Activated T-helper 1 cell treated with anti-CD3 and anti-CD28 coated beads, Interleukin-12 subunit alpha, Interleukin-12 subunit beta, Interleukin-2, Interleukin-4 antibody, amounts not matched to agents 30 ng/mL and 10 ng/mL and 1 ng/mL, durations not matched to agents 14 hours and 24 hours and 36 hours (primary cell): ENCODE measurements at places on chromosomes 3 and 15. TPM values are rescaled to one million over a fixed set of nuclear protein-coding genes. Genes with fewer than 3 reads are reported as not detected.

Gene CDHR4
- total RNA-seq = not detected in 2 replicates

Gene ALDH1A3
- total RNA-seq = not detected in 2 replicates

Gene GOLGA6B
- total RNA-seq = not detected in 2 replicates

Gene CAND2
- 0.29 TPM in 2 replicates for total RNA-seq

Gene NFKBIZ
- 72.4 and 79.7 TPM in 2 replicates for total RNA-seq

Gene SEMA7A
- total RNA-seq = 102 TPM in 2 replicates

Gene EHHADH
- total RNA-seq = 1.4 and 1.8 TPM in 2 replicates

Gene GTF2A2
- 189 and 197 TPM in 2 replicates for total RNA-seq

Gene ACVR2B
- total RNA-seq = 10.4 and 10.5 TPM in 2 replicates

Gene NEK10
- 0.54 and 0.57 TPM in 2 replicates for total RNA-seq

DNA sequence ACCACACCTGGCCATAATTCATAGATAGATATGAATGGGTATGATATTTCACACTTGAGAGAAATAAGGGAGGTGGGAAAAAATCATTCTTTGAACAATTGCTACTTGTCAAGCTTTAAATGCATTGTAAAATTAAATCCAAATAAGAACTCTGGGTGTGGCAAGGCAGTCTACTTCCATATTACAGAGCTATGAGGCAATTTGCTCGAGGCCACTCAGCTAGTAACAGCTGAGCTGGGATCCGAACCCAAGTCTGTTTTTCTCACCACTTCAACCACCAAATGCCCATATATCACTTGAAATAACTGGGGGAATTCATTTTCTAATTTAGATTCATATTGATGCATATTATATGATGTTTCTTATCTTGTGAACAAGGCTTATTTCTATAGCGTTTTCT, 482.2 kb upstream of the ADAMTS9 start:
- DNase-seq = no peak

GRCh38 chr15:57376696-57377477, 582 bp downstream of the CGNL1 start:
- DNase-seq = no peak

GRCh38 chr3:68819361-68819760, 113.0 kb downstream of the TAFA4 start:
- DNase-seq = no peak

DNA sequence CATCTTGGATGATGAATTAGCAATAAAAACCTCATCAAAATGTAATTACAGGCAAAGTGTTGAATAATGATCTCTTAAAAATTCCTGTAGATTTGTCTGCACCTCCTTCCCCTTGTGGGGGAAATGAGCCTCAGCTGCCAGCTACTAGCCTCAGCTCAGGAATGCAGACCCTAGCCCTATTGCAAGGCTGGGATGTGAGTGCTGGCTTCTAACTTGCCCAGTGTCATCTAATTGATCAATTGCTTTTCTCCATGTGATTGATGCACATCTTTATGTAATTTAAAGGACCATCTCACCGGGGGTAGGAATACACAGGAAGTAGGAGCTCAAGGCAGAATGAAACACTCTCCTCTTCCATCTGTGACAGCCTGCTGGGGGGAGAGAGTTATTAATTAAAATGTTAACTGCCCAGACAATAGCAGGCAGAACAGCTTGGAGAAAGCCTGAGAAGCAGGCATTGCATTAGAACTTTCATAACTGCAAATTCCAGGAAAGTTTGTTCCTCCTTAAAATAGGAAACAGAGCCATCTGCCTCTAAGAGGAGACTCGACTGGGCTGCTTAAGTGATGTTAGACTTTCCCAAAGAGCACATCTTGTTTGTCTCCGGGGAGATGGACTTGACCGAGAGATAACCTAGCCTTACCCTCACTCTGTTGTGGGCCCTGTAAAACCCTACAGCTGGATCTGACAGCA, 69.6 kb downstream of the LRTM1 start:
- no peak for DNase-seq

- no peak for DNase-seq
These were observed 19.1 kb upstream of the CD200R1L start for GRCh38 chr3:112865757-112866156.

DNA sequence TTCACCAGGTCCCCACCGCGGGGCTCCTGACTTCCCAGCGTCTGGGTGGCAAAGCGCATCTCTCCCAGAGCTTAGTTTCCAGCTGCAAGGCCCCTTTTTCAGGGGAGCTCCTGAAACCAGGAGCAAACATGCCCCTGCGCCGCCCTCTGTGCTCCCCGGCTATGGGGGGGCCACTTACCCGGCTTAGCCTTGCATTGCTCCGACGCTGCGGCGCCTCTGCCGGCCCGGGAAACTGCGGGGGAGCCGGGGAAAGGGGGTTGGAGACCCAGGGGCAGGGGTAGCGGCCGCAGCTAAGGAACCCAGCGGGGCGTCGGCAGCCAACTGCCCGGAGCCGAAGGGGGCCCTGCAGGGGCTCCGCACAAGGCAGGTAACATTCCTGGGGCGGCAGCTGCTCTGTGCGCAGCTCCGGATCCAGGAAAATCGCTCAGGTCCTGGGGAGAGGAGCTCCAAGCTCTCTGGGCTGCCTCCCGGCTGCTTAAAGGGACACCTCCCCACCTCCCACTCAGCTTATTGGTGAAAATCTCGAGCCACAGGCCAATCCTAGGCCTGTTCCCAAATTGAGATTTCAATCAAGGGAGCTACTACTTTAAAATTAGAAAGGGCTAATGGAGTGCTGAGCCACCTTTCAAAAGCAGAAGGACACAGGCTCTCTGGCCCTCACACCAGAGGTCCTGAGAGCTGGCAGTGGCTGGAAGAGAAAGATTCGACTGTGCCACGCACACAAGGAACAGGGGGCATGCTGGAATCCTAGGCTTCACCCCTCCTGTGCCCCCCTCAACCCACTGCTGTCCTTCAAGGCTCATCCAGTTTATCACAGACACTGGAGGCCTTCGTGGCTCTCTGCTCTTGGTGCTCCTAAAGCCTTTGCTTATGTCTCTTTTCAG, 42.7 kb upstream of the PRICKLE2 start:
- no peak for DNase-seq

- no peak for DNase-seq
These were observed 18.6 kb downstream of the CCR9 start for GRCh38 chr3:45904931-45905330.

- DNase-seq = no peak
These were observed 532.1 kb upstream of the SEMA6D start for GRCh38 chr15:47184908-47185801.

- DNase-seq = no peak
These were observed 45.1 kb downstream of the ZBTB38 start for GRCh38 chr3:141413391-141413790.

- no peak for DNase-seq
These were observed 29.6 kb downstream of the CPOX start for GRCh38 chr3:98563661-98564281.

DNA sequence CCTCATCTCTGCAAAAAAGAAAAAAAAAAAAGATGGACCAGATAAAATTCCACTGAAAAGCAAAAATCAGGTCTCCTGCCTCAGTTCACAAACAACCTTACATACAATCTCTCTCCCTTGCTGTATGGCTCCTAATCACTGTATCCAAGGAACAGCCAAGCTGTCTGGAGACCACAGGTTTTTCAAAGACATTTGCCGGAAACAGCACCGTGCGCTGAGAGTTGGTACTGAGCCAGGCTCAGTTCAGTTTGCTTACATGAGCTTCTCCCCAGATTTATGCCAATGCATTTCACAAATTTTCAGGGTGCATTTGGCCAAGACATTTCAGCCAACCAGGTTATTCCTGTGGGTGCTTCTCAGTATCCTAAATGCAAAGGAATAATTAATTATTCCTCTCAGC, 4.1 kb downstream of the ACP3 start:
- no peak for DNase-seq

DNA sequence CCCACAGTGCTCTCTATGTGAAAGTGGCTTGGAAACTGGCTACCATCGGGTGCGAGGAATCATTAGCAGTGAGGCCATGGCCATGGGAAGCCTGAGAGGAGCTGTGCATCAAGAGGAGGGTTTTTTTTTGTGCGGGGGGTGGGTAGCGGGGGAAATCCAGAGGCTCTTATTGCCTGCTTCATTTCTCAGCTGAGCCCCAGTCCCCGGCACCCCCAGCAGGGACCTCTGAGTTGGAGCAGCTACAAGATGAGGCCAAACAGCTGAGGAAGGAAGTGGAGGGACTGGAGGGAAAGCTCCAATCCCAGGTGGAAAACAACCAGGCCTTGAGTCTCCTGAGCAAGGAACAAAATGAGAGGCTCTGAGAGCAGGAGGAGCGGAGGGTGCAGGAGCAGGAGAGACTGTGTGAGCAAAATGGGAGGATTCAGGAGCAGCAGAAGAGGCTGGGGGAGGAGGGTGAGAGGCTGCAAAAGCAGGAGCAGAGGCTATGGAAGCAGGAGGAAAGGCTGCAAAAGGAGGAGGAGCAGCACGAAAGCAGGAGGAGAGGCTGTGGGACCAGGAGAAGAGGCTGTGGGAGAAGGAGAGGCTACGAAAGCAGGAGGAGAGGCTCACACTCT, 76.7 kb downstream of the ADAMTS7 start:
- DNase-seq = no peak

GRCh38 chr3:146845361-146845760, 240.2 kb upstream of the PLSCR5 start:
- DNase-seq = no peak

- DNase-seq = no peak
These were observed 1.1 kb downstream of the SYNPR start for GRCh38 chr3:63279005-63279841.

DNA sequence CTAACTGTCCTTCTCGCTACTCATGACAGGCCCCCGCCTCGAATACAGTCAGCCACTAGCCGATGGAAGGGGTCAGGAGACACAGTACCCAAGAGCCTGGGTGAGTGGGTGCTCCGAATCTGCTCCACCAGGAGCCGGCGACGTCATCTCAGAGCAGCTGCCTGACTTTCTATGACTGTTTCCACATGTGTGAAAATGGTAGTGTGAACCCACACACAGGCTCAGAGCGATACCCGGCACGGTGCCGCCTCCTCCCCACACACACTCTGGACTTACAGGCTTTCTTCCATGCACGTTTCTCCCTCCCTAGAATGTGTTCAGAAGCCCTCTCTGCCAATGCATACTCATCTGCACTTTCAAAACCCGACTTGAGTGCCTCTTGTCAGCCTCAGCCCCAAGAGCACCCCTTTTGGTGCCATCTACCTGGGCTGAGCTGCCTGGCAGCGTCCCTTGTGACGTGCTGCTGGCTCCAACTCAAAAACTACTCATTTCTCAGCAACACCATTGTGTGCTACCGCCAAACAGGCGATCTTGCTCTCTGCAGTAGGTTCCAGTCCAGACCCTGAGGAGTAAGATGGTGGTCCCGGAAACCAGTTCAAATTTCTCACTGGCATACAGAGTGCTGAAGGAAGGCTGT, 29.7 kb downstream of the VGLL4 start:
- DNase-seq = no peak

- no peak for DNase-seq
These were observed 19.8 kb downstream of the CCR3 start for GRCh38 chr3:46261926-46262594.

- no peak for DNase-seq
These were observed 65.8 kb upstream of the PTX3 start for GRCh38 chr3:157370867-157371266.

DNA sequence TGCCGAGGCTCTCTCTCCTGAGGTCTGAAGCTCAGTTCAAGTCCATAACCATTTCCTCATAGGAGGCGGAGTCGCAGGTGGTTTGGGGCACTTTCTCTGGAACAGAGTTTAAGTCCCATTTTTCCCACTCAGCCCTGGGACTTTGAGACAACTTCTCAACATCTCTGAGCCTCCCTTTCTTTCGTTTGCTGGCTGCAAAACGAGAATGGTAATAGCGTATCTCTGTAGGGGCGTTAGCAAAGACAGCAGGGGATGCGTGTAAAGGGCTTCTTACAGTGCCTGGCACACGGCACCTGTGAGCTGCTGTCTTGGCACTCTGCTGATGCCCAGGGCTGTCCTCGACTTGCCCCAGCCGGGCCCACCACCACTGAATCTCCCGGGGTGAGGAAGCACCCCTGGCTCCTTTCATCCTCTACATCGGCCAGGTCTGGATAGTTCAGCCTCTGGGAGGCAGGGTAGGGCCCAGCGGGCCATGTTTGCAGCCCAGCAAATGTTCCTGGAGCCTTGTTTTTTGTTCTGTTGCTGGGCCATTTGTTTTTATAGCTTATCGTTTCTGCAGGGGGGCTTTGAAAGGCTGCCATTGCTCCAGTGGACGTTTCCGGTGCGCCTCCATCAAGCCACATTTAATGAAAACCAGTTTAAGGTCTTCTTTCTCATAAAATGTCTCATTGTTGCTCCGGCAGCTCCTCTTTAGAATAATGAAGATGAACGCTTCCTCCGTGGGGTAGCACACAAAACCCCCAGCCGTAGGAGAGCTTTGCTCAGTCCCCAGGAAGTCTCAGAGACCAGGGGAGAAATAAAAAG, 60.0 kb upstream of the WNT5A start:
- no peak for DNase-seq

DNA sequence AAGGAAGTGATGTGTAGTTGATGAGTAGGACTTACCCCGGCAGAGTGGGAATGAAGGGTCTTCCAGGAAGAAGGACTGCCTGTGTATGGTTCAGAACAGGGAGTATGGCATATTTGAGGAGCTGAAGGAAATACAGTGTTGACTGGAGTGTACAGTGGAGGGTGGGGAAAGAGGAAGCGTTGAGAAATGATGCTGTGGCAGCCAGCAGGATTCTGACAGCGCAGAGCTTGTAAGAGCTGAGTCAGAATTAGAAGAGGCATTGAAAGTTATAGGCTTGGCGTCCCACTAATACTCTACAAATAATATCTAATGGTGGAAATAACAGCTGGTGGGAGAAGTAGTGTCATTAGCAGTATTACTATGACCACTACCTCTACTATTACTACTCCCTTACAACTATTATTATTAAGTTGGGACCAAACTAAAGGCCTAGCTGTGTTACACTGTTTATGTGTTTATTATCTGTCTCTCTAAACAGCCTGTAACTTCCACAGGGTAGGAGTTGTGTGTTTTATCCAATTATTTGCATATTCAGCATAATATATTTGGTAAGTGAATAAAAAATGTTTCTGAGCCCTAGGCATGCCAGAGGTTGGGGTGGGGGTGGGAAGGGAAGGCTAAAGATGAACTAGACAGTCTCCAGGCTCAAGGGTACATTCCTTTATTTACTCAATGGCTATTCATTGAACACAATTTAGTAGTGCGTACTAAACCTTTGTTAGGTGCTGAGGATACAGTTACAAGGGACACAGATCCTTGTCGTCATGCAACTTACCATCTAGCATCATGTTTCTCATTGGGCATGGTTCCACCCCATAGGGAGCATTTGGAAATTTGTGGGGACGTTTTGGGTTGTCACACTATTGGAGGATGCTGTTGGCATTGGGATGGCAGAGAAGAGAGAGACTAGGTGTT, 428.8 kb upstream of the ONECUT1 start:
- DNase-seq = no peak

GRCh38 chr3:147412917-147413685, 3.9 kb downstream of the ZIC1 start:
- no peak for DNase-seq

GRCh38 chr3:71690341-71690841, 34.8 kb downstream of the EIF4E3 start:
- no peak for DNase-seq

- DNase-seq = no peak
These were observed 38.6 kb downstream of the STT3B start for GRCh38 chr3:31571325-31571724.

DNA sequence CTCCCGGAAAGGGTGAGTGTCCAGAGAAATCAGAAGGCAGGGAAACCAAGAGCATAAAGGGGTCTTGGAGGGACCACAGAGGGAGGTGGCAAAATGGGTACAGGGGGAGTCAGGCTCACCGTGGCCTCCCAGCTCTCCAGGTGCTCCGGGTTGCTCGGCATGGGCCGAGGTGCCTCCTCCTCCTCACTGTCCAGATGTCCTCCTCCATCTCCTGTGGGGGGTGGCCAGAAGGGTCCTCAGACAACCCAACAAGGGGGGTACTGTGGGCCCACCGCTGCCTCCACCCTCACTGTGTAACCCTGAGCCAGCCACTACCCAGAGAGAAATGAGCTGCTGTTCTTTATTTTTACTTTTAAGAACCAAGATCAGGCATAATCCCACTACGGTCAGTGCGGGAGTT, 30.4 kb upstream of the OR4F6 start:
- DNase-seq = no peak
